NCI-H2227 treated with DMSO at 0.1 percent for 48 hours (cell line): ENCODE measurements at places on chromosomes 6 and 20.

GRCh38 chr6:141848029-141848890 lies 284.5 kb upstream of the GJE1 start:
- no peak for DNase-seq

DNA sequence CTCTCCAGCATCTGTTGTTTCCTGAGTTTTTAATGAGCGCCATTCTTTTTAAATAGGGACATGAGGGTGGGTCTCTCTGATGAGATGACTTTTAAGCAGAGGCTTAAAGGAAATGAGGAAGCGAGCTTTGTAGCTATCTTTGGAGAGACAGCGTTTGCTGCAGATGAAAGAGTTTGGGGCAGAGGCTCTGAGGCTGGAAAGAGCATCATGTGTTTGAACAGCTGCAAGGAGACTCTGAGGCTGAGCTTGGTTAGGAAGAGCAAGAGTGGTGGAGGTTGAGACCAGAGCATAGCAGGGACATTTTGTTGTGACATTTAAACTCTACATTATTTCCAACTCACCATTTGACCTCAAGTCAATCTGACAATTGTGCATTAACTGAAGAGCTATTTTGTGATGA lies 38.3 kb upstream of the TMX4 start:
- DNase-seq = no peak

GRCh38 chr6:86682297-86682696 lies 255.0 kb upstream of the HTR1E start:
- DNase-seq = no peak

GRCh38 chr6:11198663-11199603 lies 33.5 kb downstream of the NEDD9 start:
- DNase-seq = no peak

- no peak for DNase-seq
Observed at GRCh38 chr6:20220359-20220758, 8.1 kb upstream of the MBOAT1 start.

DNA sequence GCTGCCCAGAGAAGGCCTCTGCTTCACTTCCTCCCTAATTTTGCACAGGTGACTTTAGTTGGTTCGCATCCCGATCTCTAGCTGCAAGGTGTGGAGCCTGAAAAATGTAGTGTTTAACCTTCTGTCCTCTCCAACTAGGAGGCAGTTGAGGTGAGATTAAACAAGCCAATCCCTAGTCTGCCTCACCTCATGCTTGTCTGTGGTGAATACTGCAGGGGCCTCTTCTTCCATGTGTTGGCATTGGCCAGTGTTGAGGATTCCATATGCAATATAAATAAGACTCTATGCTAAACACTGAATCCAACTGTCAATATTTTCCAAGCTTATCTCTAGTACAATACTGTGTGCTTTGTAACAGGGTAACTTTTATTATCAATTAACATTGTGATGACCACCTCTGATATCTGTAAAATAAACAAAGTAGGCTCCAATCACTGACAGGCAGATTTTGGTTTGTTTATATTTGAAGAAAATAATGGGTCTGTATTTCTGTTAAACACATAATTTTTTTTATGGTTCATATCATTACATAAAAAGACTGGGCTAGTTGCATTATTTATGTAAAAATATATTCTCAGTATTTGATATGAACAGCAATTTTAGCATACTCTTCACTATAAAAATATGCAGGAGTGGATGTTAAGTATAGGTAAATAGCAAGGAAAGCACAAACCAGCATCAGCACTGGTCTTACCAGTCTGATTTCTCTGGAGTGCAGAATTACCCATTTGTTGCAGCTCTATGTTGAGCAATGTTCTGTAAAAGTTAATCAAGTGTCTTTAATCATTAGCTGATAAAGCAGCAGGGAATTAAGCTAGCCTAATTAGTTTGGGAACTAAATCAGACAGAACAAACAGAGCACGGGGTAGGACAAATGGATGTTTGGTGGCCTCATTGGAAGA lies 74.0 kb downstream of the ANKRD6 start:
- DNase-seq = no peak

- DNase-seq = no peak
Observed at GRCh38 chr6:19157486-19157885, 679.7 kb upstream of the ID4 start.
